ENCODE measurements at places on chromosomes 5 and 9.
A peak's percentile ranks its signal among the peaks of the same experiment; 100 is the strongest.

DNA sequence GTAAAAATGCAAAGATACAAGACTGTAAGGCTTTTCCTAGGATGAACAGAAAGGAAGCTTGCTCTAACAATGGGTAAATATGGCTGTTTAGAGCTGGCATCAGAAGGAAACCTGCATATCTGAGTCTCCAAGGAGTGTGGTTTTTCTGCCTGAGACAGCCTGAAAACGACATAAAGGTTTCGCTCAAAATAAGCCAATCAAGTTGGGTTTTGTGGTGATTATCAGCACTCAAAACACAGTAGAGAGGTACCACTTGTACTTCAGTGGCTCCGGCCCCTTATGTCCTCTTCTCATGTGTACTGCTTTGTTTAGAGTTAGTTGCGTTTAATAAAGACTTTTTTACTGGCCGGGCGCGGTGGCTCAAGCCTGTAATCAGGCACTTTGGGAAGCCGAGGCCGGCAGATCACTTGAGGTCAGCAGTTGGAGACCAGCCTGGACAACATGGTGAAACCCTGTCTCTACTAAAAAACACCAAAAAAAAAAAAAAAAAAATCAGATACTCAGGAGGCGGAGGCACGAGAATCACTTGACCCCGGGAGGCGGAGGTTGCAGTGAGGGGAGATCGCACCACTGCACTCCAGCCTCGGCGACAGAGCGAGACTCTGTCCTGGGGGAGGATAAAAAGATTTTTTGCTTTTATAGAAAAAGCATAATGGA, 39.4 kb downstream of the KLF9 start:
- no peak for DNase-seq

DNA sequence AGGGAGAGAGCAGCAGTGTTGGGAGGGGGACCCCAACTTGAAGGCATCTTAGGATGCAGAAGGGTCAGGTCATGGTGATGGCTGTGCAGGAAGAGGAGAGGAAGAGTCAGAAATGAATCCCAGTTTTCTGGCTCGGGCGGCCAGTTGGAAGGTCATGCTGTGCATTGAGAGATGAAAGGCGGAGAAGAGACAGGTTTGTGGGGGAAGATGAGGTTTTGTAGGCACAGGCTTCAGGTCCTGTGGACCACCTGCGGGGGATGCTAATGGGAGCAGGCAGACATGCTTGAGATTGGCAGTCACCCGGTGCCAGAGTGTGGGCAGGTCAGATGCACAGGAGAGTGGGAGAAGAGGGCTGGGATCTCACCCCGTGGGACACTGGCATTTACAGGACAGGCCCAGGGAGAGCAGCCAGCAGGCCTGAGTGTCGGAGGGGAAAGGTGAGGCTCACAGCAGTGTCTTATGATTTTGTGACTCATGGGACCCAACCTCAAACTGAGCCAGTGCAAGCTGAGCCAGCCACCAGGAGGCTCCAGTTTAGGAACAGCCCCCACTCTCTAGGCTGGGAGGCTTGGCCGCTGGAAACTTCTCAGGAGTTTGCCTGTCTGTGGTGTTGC, 17.5 kb downstream of the STXBP1 start:
- no peak for DNase-seq

GRCh38 chr9:12720551-12720950, 27.4 kb downstream of the TYRP1 start:
- DNase-seq: no peak

DNA sequence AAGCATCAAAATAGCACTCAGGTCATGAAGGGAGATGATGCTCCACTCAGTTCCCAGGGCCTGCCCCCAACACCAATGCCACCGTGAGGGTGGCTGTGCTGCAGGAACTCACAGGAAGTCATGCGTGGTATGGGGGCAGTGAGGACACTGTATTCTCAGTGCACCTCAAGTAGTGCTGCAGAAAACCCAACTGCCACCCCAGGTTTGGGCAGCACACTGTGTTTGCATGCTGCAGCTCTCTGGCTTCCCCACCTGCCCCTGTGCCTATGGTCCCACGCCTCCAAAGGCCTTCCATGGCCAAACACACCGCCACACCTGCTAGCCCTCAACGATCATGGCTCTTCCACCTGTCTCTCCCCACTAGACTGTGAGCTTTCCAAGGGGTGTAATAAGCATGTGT, 14.3 kb downstream of the LHFPL2 start:
- DNase-seq: no peak

DNA sequence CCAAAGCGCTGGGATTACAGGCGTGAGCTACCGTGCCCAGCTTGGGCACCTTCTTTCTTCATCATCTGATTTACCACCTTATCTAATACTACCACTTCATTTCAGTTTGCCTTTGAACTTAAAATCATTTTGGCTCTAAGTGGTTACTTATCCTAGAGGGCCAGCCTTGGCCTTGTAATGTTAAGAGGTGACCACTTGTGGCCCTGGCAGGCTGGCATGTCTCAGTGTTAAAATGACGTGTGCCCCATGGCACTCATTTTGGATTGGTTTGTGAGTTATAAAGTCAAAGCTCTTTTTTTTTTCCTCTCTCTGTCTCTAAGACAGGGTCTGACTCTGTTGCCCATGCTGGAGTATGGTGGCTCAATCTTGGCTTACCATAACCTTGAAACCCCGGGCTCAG, 17.8 kb downstream of the HABP4 start:
- no peak for DNase-seq

GRCh38 chr9:138071731-138072130, 194.1 kb downstream of the CACNA1B start:
- DNase-seq: no peak

DNA sequence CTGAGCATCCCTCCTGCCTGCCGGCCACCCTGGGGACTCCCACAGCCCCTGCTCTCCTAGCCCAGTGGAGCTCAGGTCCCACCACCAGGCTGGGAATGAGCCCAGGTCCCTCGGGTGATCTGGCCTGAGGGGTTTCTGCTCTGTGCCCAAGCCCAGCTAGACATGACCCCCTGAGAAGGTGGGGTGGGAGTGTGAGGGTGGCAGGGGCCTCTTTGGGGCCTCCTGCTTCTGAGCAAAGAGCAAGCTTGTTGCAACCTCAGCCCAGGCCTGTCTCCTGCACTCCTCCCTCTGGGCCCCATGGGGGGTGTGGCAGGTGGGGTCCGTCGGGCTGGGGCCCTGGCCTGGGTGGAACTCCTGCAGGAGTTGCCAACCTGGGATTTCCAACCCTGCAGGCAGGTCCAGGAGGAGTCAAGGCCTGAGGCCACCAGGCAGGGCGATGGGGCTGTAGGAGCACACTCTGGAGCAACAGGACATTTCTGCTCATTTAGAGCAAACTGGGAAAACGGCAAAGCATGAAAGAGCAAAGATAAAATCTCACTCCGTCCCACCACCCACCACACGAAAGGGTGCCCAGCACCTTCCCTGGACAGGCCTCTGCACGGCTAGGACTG, 11.4 kb upstream of the NRARP start:
- DNase-seq: peak; percentile 47
